ENCODE measurements at places on chromosomes 2 and 18.

DNA sequence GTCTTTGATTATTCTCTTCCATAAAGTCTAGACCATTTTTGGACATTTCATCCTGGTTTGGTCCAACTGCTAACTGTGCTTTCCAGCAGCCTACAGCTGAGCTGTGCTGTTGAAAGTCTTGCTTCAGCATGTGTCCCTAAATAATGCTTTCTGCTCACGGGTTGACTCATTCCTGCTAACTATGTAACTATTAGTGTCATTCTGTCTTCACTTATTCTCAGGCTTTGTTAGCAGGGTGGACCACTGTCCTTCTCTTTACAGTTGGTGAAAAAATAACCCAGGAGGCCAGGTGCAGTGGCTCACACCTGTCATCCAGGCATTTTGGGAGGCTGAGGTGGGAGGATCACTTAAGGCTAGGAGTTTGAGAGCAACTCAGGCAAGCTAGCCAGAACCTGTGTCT, 8.9 kb downstream of the ADAM23 start:
- no peak for DNase-seq

DNA sequence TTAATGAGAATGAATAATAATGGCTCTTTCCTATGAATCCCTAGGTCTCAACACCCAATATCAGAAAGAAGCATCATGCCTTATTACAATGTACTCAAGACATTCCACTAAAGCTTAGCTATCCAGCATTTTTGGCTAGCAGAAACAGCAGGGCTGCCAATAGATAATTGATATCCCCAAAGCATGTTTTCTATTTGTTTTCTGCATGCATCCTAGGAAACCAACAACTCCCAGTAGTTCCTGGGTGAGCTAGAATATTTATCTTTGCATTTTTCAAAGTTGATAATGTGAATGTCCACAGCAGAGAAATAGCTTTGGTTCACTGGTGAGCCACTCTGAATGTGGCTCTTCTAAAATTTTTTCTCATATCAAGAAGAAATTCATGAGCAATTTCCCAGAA, 5.8 kb upstream of the ANTXR1 start:
- DNase-seq, result no peak

DNA sequence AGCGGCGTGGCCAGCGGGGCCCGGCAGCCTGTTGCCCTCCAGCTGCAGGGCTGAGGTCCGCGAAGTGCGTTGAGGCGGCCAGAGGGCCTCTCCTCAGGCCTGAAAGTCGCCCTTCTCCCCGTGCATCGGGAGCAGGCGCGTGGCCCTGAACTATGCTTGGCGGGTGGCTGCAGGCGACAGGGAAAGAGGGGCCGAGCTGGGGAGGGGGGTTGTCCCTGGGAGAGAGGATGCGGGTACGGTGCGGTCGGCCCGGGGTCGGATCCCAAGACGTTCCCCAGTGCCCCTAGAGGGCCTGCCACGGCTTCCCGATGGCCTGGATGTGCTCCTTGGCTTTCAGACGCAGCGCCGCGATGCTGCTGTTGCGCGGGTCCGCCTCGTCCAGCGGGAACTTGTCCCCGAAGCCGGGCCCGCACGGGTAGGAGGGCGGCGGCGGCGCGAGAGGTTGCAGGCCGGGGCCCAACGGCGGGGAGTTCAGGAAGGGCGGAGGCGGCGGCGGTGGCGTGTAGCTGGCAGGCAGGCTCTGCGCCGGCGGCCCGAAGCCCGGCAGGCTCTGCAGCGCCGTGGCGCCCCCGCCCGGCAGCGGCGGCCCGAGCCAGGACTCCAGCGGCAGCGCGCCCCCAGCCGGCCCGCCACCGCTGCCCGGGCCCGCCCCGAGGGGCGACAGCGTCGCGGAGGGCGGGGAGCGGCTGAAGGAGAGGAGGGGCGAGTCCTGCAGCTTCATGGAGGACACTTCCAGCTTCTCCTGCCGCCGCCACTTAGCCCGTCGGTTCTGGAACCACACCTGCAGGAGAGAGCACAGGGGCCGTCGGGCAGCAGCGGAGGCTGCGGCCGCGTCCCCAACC, 4.3 kb downstream of the RAX start:
- DNase-seq, result no peak

GRCh38 chr2:63591566-63592175, 2.9 kb downstream of the MDH1 start:
- no peak for DNase-seq

DNA sequence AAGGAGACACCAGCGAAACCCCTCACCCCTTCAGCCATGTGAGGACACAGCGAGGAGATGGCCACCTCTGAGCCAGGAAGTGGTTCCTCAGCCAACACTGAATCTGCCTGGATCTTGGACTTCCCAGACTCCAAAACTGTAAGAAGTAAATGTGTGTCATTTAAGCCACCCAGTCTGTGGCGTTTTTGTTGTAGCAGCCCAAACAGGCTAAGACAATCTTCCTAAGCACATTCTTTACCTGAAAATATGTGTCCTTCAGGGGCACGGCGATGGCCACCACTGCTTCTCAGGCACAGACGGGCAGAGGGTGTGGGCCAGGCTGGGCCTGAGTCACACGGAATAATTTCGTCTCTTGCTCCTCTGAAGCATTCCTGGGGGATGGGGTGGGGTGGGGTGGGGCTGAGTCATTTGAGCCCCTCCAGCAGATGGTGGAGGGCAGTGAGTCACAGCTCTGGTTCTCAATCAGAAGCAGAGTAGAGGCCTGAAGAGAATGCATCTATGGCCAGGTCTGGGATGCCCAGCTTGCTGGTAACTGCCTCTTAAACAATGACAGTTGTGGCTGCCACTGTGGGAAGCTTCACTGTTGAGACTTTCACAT, 142.4 kb downstream of the CAPN13 start:
- peak; percentile 50 for DNase-seq

GRCh38 chr2:127479866-127480743, 46.2 kb downstream of the IWS1 start:
- no peak for DNase-seq

- DNase-seq, result no peak
Observed at GRCh38 chr2:219325136-219325535, 7.4 kb downstream of the RESP18 start.

- no peak for DNase-seq
Observed at GRCh38 chr2:38610851-38611801, 8.4 kb upstream of the HNRNPLL start.
